Psoas muscle (tissue), 8 donors: ENCODE measurements at places on chromosomes 12 and 14.

DNA sequence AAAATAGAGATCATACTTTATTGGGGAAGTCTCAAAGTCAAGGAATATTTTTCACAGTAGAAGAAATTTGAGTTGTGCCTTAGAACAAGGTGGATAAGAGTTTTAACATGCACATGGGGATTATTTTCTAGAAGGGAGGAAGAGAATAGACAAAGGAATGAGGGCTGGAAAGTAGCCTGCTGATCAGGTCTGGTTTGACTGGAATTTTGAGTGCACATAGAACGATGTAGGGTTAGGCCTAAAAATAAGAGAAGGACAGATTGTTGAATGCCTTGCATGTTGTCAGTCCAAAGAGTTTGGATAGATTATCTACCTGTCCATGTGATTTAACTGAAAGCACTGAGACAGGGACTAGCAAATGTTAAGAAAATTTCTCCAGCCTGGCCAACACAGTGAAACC is 87.2 kb downstream of the SRGAP1 start:
- no peaks in the 10 kb centered on the region for H3K36me3 ChIP-seq
- H3K27me3 ChIP-seq = no peaks in the 10 kb centered on the region
- H3K4me3 ChIP-seq = no peak overlapping the region
- H3K4me1 ChIP-seq = no peaks in the 10 kb centered on the region
- no peak for DNase-seq

DNA sequence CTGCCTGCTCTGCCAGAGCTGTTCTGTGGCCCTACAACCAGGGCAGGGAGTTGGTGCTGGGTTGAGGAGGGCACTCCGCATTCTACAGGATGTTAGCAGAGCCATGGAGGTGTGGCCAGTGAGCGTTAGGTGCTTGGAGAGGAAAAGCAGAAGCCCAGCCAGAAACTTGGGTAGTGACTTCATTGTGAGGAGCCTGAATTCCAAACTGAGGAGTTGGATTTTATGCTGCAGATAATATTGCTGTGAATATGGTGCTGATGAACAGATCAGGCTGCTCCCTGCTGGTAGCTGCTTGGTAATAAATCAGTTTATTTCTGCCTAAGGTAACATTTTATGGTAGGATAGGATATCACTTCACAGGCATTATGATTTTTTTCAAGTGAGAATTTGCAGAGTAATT is 7.1 kb upstream of the CCDC175 start:
- H3K4me1 ChIP-seq = no peaks in the 10 kb centered on the region
- no peaks in the 10 kb centered on the region for H3K27me3 ChIP-seq
- DNase-seq = no peak
- no peak overlapping the region for H3K27ac ChIP-seq

DNA sequence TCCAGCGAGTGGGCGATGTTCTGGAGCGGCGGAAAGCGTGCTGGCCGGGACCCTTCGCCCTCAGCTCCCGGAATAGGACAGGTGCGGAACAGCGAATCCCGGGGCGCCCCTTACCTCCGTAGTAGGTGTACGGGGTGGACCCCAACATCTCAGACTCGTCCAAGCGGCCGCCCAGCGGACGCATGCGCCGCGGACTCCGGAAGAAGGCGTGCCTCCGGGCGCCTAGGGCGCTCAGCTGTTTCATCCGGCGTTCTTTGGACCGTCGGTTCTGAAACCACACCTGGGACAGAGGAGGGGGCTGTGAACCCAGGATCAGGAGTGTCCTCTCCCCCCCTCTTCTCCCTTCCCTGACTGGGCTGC is 4.5 kb downstream of the LHX5 start:
- no peak for DNase-seq
- no peaks in the 10 kb centered on the region for H3K36me3 ChIP-seq
- H3K27me3 ChIP-seq = peaks cover 9% of the 10 kb centered on the region
- peaks cover 17% of the 10 kb centered on the region for H3K4me1 ChIP-seq
- no peak overlapping the region for H3K27ac ChIP-seq
- peak overlapping the region; percentile 52 for H3K4me3 ChIP-seq

- peak overlapping the region; percentile 31 for H3K4me3 ChIP-seq
- H3K36me3 ChIP-seq = peaks cover 11% of the 10 kb centered on the region
- peak overlapping the region; percentile 64 for H3K27ac ChIP-seq
- no peaks in the 10 kb centered on the region for H3K27me3 ChIP-seq
Observed at GRCh38 chr14:65096323-65097089, 5.8 kb downstream of the MAX start.

DNA sequence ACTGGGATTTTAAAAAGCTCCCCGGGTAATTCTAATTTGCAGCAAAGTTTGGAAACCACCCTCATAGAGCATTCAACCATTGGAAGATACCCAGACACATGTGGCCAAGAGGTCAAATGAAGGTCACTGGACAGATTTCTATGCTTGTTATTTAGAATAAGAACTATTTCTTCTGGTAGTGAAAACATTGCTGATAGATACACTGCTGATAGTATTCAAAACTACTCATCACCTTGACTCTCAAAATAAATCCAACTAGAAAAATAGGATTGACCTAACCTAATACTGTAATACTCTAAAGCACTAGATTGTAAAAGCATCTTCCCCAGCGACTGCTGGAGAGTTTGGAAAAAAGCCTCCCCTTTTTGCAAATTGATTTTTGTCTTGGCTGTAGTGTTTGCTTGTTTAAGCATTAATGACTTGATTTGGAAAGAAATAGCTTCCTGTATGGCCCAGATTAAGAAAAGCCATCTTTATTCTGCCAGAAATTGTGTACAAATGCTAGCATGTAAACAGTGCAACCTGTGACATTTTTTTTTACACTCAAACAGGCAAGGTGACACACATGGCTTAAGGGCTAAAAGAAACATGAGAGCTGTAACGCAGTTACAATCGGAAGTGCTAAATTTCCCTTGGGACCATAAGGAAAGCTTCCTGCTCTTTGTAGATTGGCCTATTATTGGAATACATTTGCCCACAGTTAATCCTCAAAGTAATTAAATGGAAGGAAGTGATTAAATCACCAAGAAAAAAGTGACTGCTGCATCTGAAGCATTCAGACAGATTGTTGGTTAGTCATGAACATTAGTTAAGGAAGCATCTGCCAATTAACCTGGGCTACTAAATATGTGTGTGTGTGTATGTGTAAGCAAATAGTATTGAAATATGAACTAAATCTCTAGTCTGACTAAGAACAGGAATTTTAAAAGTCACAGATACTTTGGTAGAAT is 356.5 kb upstream of the ATP2B1 start:
- no peaks in the 10 kb centered on the region for H3K27me3 ChIP-seq
- H3K4me3 ChIP-seq = no peak overlapping the region
- peaks cover 22% of the 10 kb centered on the region for H3K4me1 ChIP-seq
- no peak overlapping the region for H3K27ac ChIP-seq
- no peaks in the 10 kb centered on the region for H3K36me3 ChIP-seq
- DNase-seq = no peak

DNA sequence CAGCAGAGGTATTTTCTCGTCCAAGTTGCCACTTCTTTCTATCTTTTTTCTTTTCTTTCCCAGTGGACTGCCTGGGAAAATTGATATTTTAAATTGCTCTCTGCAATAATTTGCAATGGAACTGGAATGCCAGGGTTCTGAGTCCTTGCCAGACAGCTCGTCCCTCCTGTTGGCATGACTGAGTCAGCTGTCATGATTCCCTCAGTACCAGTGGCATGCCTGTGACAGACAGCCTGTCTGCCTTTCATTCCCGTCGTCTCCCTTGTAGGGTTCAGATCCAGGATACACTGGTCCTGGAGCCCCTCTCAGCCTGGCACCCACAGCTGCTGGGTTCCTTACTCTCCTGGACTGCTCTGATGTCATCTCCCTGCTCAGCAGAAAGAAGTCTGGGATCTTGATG is 84.8 kb downstream of the PTPN11 start:
- no peaks in the 10 kb centered on the region for H3K4me1 ChIP-seq
- no peaks in the 10 kb centered on the region for H3K27me3 ChIP-seq
- H3K27ac ChIP-seq = no peak overlapping the region
- H3K36me3 ChIP-seq = peaks cover 96% of the 10 kb centered on the region
- no peak for DNase-seq

DNA sequence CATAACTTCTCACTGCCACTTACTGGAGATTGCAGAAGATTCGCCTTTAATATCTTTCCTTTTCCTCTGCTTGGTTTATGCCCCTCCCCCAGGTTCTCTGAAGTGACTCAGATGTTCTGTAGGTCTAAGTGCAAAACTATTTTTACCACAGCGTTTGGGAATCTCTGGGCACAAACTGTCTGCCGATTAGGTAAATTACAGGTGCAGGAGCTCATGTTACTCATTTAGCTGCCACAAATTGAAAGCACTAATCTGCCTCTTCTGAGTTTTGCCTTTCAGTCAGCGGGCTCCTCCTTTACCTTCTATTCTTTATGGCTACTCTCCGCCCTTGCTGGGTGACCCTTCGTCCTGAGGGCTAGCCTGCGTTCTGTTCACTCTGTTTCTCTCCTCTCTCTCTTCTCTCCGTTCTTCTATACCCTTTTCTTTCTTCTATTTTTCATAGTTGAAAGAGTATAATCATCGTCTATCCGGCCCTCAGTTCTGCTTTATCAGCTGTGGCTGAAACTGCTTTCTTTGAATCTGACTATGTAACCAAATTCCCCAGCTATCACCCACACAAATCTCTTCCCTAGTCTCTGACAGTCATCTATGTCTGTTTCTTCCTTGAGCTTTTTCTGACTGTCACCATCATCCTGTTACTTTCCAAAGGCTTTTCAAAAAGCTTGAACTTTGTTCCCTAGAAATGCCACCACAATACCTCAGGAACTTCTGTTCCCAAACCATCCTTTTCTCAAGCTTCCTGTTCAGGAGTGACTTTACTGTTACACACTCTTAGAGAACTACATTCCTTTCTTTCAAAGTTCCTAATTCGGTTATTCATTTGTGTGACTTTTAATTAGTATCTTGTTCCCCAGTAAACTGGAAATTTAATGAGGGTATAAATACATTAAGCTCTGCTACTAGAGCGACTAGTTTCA is 4.3 kb upstream of the MYF6 start:
- peak overlapping the region; percentile 76 for H3K4me3 ChIP-seq
- no peaks in the 10 kb centered on the region for H3K27me3 ChIP-seq
- H3K27ac ChIP-seq = peak overlapping the region; percentile 93
- DNase-seq = no peak
- no peaks in the 10 kb centered on the region for H3K4me1 ChIP-seq

- no peak overlapping the region for H3K4me3 ChIP-seq
- no peaks in the 10 kb centered on the region for H3K36me3 ChIP-seq
- H3K27ac ChIP-seq = peak overlapping the region; percentile 38
- H3K4me1 ChIP-seq = peaks cover 34% of the 10 kb centered on the region
- no peaks in the 10 kb centered on the region for H3K27me3 ChIP-seq
- DNase-seq = peak; percentile 62
Observed at GRCh38 chr14:68621400-68622365, 171.2 kb downstream of the ZFP36L1 start.

GRCh38 chr12:111798182-111798581 is 31.4 kb downstream of the ALDH2 start:
- H3K36me3 ChIP-seq = peaks cover 2% of the 10 kb centered on the region
- peaks cover 4% of the 10 kb centered on the region for H3K4me1 ChIP-seq
- H3K27me3 ChIP-seq = no peaks in the 10 kb centered on the region

DNA sequence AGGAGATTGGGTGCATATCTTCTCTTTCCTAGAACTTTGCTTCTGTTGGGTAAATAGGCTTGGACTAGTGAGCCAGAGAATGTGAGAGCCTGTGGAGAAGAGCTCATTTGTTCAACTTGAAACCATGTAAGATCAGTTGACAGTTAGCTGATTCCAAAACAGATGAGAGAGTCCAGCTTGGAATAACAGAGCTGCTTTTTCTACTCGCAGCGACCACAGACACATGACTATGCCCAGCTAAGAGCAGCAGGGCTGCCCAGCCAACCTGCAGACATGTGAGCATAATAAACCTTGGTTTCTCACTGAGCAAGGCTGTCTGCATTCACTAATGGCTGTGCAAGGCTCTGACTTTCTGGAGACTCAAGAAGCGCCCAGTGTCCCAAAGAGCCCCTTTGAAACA is 209.2 kb downstream of the C12orf75 start:
- peak overlapping the region; percentile 77 for H3K27ac ChIP-seq
- no peak for DNase-seq
- no peaks in the 10 kb centered on the region for H3K27me3 ChIP-seq

- no peak for DNase-seq
- H3K36me3 ChIP-seq = no peaks in the 10 kb centered on the region
- H3K27me3 ChIP-seq = peaks cover 32% of the 10 kb centered on the region
Observed at GRCh38 chr12:105696-106095, 39.1 kb downstream of the IQSEC3 start.

- peak overlapping the region; percentile 69 for H3K27ac ChIP-seq
- no peaks in the 10 kb centered on the region for H3K27me3 ChIP-seq
- peaks cover 11% of the 10 kb centered on the region for H3K4me1 ChIP-seq
- DNase-seq = no peak
- no peaks in the 10 kb centered on the region for H3K36me3 ChIP-seq
Observed at GRCh38 chr12:57112492-57113294, 1.5 kb upstream of the STAT6 start.

DNA sequence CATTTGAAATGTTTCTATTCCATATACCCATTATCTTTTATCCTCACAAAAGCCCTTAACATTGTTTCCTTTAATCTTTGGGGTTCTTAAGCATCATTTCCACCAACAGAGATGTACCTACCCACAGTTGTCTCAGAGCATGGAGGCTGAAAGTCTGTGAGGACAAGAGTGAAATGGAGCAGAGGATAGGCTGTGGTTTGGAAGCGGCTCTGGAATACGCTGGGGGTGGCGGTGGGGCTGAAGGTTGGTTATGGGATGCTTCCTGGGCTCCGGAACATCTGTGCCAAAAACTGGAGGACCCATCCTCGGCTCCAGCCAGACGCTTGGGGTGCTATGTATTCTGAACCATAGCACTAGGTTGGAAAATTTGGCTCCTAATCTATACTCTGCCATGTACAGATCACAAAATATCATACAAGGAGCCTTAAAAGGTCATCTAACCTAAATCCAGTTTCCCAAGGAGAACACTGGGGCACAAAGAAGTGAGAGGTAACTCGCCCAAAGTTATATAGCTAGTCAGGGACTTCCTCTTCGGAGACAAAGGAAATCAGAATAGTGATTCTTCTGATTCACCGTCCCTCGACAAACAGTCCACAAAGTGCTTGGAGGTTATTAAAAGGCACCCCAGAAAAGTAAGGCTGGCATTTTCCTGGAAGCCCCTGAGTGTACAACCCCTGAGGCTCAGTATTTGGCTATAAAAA is 2.5 kb downstream of the PPP1R3E start:
- DNase-seq = no peak
- peaks cover 27% of the 10 kb centered on the region for H3K4me1 ChIP-seq
- no peaks in the 10 kb centered on the region for H3K27me3 ChIP-seq

GRCh38 chr12:52097045-52097666 is 17.7 kb downstream of the SMIM41 start:
- no peaks in the 10 kb centered on the region for H3K27me3 ChIP-seq
- H3K4me1 ChIP-seq = no peaks in the 10 kb centered on the region
- no peak overlapping the region for H3K27ac ChIP-seq
- no peaks in the 10 kb centered on the region for H3K36me3 ChIP-seq
- DNase-seq = no peak
- H3K4me3 ChIP-seq = no peak overlapping the region

- no peak for DNase-seq
- peaks cover 41% of the 10 kb centered on the region for H3K4me1 ChIP-seq
- H3K36me3 ChIP-seq = peaks cover 40% of the 10 kb centered on the region
- no peak overlapping the region for H3K27ac ChIP-seq
- no peaks in the 10 kb centered on the region for H3K27me3 ChIP-seq
- no peak overlapping the region for H3K4me3 ChIP-seq
Observed at GRCh38 chr14:31203414-31203742, 4.2 kb downstream of the HECTD1 start.
